ENCODE measurements at places on chromosomes 16 and 17. TPM values are rescaled to one million over a fixed set of nuclear protein-coding genes. Genes with fewer than 3 reads are reported as not detected.

The FOXN1 gene
- not detected for total RNA-seq

The SLC25A10 gene
- total RNA-seq = 37.1 TPM

The OR3A3 gene
- not detected for total RNA-seq

- H3K4me3 ChIP-seq = no peak overlapping the region
- H3K27me3 ChIP-seq = no peaks in the 10 kb centered on the region
- H3K27ac ChIP-seq = no peak overlapping the region
- no peaks in the 10 kb centered on the region for H3K36me3 ChIP-seq
These were observed 29.8 kb downstream of the PITPNM3 start for GRCh38 chr17:6526362-6527152.

DNA sequence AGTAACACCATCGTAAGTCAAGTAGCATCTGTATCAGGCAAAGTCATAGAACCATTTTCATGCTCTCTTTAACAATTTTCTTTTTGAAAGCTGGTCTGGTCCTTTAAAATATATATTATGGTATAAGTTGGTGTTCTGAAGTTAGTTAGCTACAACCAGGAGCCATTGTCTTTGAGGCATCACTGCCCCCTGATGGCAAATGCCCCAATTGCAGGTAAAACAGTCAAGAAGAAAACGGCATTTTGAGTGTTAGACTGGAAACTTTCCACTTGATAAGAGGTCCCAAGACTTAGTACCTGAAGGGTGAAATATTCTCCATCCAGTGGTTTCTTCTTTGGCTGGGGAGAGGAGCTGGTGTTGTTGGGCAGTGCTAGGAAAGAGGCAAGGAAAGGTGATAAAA lies 14.1 kb downstream of the TP53 start:
- H3K27me3 ChIP-seq = no peaks in the 10 kb centered on the region
- H3K27ac ChIP-seq = no peak overlapping the region
- no peaks in the 10 kb centered on the region for H3K4me1 ChIP-seq
- H3K36me3 ChIP-seq = peaks cover 3% of the 10 kb centered on the region

DNA sequence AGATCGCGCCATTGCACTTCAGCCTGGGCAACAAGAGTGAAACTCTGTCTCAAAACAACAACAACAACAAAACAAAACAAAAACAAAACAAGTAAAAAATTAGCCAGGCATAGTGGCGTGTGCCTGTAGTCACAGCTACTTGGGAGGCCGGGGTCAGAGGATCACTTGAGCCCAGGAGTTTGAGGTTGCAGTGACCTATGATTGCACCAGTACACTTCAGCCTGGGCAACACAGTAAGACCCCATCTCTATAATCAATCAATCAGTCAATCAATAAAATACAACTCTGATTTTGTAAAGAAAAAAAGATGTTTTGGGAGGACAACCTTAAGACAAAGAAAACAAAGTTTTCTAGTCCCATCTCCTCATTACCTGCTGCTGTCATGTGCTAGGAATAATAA lies 51.9 kb downstream of the MARCHF10 start:
- no peaks in the 10 kb centered on the region for H3K4me1 ChIP-seq
- H3K36me3 ChIP-seq = no peaks in the 10 kb centered on the region
- H3K27ac ChIP-seq = no peak overlapping the region
- no peak for DNase-seq
- no peak overlapping the region for H3K4me3 ChIP-seq
- no peaks in the 10 kb centered on the region for H3K27me3 ChIP-seq
